ENCODE measurements at places on chromosomes 6 and 20. TPM values are rescaled to one million over a fixed set of nuclear protein-coding genes. Genes with fewer than 3 reads are reported as not detected.

- no peak for DNase-seq
Measured at GRCh38 chr20:37574199-37574890, 46.7 kb upstream of the BLCAP start.

GRCh38 chr6:114556846-114557488 lies 214.1 kb upstream of the HS3ST5 start:
- no peak for DNase-seq

Gene HCK
- total RNA-seq: 99.9 TPM

- no peak for DNase-seq
Measured at GRCh38 chr6:3518356-3519190, 61.7 kb upstream of the SLC22A23 start.

- DNase-seq: no peak
Measured at GRCh38 chr6:77470983-77471382, 7.7 kb upstream of the HTR1B start.

Gene NFYA
- total RNA-seq: 21.0 TPM

DNA sequence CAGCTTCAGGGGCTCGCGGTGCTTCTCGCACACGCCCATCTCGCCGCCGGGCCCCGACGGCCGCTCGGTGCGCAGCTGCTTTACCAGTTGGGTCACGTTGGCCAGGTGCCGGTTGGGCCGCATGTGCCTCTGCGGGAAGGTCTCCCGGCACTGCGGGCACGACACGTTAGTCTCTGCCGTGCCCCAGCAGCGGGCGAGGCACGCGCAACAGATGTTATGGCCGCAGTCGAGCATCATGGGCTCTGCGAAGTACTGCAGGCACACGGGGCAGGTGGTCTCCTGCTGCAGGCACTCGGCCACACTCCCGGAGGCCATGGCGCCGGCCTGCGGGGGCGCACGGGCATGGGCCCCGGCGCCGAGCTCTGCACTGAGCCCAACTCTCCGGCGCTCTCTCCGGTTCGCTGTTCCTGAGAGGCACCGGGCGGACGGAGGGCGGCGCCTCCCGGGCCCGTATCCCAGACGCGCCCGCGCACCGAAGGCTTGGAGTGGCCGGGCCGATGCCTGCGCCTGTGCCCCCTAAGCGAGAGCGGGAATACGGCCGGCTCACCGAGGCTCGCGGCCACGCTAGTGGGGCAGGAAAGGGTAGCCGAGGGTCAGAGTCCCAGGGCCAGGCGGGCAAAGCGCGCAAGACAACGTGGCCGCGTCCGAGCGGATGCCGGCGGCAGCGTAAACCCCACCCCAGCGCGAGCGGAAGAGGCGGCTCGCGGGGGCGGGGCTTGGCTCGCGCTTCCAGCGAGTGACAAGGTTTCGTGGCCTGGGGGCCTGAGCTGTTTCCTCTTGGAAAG lies at the start of gene TRIM27:
Gene TRIM27, minus strand, starts transcription at position 668 of the 785 bp plus-strand sequence. Its CDS starts 353 bp downstream, at position 315.
- peak; percentile 94 for DNase-seq

- DNase-seq: peak; percentile 89
Measured at GRCh38 chr6:12008366-12009179, 3.5 kb upstream of the HIVEP1 start.

DNA sequence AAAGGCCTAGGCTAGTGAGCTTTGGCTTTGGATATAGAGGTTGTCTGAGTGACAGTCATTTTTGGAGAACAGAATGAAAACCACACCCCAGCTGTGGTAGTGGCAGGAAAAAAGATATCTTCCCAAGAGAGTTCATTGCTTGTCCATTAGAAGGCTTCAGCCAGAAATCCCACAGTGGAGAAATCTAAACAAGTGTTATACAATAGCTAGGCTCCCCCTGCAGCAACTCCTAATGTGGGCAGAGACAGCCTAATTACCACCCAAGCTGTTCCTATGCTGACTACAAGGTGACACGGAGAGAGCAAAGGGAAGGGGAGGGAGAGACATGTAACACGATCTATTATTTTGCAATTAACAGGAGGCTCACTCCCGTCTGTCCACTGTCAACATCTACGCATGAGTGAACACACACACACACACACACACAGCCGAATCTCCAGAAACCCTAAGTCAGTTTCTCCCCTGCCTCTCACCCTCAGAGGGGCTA lies 147.5 kb upstream of the TCF21 start:
- no peak for DNase-seq

DNA sequence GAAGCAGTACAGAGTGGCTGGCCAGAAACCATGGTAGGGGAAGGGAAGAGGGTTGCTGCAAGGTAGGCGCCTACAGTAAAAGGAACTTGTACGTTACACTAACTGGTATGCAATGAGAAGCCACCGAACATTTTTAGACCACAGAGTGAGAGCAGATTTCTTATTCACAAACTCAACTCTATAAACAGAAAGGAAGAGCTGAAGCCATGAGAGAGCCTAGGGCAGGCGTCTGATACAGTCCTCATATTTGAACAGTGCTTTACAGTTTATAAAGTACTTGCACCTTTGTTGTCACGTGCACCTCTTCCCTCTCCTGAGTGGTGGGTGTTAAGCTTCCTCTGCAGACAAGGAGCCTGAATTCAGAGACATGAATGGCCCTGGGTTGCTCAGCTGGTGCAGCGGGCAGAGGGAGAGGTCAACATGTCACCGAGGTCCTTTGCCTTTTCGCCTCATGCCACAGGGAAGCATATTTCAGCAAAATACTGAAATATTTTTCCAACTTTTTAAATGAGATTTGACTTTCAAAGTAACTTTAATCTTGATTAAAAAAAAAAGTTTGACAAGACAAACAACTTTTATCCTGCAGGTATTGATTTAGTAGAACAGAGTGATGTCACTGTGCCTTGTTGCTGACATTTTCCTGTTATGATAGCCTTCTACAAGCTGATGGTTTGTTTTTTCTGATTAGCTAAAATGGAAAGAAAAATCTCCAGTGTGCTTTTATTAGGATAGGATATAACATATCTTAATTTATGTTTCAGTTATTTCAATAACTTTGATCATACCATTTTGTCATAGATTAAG lies 23.8 kb downstream of the UST start:
- no peak for DNase-seq

- DNase-seq: no peak
Measured at GRCh38 chr6:106746652-106747051, 117.3 kb downstream of the QRSL1 start.

GRCh38 chr20:32450484-32451061 lies 92.4 kb downstream of the ASXL1 start:
- no peak for DNase-seq

Gene ANKRD66
- 4.0 TPM for total RNA-seq

Gene OTOR
- total RNA-seq: not detected

GRCh38 chr6:117272032-117272866 lies 6.9 kb downstream of the VGLL2 start:
- DNase-seq: no peak

All from lower lobe of right lung (tissue), 2 donors.